ENCODE measurements at places on chromosomes 7 and 10. TPM values are rescaled to one million over a fixed set of nuclear protein-coding genes. Genes with fewer than 3 reads are reported as not detected.

DNA sequence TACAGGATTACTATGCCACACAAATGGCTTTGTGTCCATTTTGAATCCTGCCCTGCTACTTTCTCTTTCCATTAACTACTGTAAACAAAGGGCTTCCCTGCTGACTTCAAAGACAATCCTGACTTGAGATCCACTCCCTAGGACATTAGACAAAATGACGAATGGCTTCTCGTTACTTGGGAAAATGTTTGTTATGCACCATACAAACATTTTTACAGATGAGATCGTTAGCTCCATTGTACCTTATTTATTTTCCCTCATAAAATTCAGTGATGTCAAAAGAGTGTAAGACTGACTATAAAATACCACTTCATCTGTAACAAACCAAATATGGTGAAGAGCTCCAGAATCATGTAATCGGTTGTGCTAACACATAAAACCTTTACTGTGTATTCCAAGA is 121.8 kb downstream of the CD36 start:
- DNase-seq: no peak

DNA sequence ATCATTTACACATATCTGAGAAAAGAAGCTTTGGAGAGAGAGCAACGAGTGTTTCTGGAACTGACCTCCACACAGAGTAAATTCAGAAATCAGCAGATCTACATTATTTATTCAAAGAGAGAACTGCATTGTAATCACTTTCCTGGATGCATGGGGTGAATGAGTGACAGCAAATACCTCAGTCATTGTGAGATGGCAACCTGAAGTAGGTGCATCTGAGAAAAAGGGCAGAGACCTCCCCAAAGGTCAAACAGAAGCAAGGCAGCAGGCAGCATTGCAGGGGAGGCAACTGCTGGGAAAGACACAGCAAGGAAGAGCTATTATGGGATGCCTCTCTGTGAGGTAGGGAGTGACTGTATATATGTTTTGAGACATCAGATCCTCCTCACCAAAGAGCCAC is 26.5 kb upstream of the SMIM30 start:
- DNase-seq: no peak

DNA sequence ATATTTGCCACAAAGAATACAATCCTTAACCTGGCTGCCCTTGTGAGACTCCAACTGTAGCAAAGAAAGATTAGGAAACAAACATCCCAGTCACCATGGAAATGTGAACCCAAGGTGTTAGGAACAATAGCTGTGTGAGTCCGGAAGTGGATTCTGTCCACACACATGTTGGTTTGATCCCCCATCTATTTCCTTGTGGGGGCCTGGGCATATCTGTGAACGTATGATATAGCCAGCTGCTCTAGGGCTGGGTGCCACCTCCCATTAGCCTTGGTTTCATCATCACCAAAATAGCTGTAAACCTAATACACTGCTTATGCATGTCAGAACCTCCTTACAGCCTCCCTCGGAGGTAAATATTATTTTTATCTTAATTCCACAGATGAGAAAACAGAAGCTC is 26.4 kb downstream of the GRK5 start:
- DNase-seq: no peak

DNA sequence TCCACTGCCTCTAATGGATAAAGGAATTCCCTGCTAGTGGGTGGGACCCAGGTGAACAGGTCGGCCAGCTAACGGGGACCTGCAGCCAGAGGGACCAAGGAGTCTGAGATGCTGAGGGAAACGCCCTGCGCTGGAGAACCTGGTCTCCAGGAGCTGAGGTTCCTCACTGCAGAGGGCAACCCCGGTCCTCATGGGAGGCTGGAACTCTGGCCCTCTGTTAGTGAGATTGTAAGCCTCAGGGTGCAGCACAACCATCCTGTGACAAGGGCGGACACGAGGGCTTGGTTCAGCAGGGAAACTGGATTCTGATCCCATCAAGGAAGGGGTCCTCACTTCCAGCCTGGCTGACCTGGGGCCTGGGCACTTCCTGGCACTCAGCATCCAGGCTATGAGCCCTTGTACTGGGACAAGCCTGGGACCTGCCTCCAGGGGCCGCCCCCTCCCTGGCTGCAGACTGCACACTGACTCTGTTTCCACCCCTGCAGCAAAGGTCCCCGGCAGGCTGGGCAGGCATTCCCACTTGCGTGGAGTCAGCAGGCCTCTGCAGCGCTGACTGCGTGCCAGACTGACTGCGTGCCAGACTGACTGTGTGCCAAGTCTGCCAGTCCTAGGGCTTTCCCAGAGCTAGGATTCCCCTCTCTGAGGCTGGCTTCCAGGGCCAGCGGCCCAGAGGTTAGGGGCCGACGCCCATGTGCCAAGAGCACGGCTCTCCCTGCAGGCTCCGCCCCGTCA is 143.2 kb downstream of the MAPK8 start:
- peak; percentile 57 for DNase-seq

DNA sequence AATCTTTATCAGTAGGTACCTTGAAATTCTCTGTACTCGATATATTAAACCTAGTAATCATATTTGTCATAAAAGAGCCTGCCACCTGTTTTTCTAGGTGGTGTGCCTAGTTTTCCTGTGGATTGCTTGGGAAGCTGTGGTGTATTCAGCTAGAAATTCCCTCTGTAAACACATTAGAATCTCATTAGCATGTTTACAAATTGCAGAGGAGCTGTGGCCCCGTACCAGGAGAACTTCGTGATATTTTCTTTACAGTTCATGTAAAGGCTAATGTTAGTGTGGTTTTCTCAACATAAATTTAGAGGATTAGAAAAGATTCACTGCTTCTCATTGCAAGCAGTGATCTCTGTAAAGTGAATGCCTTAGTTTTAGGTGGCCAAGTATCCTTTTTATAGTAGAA is 144.7 kb downstream of the CCSER2 start:
- no peak for DNase-seq

DNA sequence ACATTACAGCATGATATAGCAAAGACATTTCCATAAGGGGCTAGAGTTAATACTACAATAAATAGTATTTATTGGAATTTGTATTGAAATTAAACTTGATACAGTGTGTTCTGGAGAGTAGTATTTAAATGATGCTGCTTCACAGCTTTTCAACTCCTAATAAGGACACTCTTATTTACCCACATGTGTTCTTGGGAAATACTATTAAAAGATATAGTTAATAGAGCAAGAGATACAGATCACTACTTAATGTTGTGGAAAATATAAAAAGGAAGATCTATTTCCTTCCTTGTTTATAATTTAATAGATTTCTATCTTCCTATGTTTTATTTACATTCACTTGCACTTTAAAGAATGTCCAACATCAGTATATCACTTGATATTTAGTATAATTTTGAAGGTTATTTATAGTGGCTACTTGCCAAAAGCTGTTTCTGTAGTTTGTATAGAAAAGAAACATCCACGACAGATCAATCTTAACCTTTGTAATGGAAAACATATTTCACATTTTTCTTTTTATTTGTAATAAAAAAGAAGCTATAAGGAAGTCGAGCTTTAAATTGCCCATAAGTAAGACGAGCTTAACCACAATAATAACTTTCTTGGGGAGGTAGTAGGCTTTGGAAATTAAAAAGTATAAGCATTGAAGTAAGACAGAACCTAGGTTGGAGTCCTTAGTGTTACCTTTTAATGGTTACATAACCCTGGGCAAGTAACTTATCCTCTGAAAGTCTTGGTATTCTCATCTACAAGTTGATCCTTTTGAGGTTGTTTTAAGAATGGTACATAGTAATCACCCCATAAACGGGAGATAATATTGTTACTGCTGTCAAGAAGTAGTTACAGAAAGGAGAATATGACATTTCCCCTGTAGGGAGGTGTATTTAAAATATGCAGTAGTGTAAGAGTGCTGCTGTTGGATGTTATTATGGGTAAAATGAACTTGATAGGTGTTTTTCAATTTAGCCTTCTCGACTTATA is 32.8 kb downstream of the CPED1 start:
- DNase-seq: no peak

DNA sequence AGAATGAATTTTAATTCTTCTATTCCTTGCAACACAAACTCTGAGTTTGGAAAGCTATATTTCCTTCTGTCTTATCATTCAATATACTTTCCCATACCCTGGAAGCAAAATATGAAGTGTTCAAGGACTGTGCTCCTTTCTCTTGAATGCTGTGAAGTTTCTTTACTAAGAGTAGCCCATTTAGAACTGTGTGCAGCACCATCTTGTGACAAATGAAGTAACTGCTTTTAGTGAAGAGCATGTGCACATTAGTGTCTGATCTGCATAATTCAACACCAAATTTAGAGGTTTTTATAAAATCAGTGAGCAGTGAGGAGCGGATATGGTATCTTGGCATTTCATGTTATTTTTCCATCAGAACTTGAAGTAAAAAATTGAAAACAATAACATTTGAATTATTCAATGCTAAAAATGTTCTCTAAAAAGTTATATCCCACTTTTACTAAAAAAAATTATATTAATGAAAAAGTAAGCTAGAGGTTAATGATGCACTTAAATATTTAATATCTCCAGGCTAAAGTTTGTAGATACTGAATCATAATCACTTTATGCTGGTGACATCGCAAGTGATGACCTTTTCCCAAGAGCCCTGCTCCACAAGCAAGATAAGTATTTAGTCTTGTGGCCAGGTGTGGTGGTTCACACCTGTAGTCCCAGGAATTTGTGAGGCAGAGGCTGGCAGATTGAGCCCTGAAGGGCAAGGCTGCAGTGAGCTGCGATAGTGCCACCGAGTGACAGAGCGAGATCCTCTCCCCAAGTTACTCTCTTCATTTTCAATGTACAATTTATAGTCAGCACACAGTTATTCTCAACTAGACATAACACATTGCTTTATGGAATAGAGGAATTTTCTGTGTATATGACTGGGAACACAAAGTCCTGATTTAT is 108.8 kb upstream of the PCLO start:
- no peak for DNase-seq

DNA sequence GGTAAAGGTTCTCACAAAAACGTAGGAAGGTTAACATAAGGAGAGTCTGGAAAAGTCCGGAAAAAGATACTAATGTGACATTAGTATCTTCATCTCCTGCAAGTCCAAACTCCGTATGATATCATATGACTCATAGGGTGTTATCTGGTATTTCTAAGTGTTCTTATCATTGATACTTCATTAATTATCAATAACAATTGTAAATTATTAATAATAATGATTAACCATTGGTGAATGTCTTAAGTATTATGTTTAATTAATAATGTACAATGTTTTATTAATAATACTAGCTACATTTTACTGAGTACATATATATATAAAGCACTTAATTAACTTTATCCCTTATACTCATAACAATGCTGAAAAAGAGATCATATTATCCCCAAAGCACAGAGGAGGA is 402.4 kb downstream of the SEMA3D start:
- no peak for DNase-seq

GRCh38 chr10:7260412-7260900 is 150.4 kb downstream of the SFMBT2 start:
- no peak for DNase-seq

GRCh38 chr10:74474022-74474713 is 323.1 kb downstream of the ADK start:
- DNase-seq: no peak

- DNase-seq: peak; percentile 31
Measured at GRCh38 chr7:150854066-150855000, 2.0 kb downstream of the AOC1 start.

- DNase-seq: no peak
Measured at GRCh38 chr10:112226439-112227248, 43.1 kb upstream of the GPAM start.

DNA sequence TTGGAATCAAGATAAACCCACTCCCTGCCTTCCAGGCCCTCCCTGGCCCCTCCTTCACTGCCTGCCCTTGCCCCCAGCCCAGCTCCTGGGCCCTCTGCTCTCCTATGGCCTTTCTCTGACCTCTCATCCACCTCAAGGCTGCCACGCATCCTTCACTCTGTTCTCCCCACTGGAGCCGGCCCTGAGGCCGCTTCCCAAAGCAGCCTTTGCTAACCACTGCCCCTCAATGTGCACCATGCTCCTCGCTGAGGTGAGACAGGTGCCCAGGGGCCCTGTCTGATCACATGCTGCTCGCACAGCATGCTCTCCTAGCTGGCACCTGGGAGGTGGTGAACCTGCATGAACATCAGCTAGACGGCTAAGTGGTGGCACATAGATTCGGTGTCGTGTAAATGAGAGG is 138.5 kb upstream of the RET start:
- peak; percentile 37 for DNase-seq

GRCh38 chr10:88333248-88333630 is 249.9 kb downstream of the RNLS start:
- DNase-seq: no peak

DNA sequence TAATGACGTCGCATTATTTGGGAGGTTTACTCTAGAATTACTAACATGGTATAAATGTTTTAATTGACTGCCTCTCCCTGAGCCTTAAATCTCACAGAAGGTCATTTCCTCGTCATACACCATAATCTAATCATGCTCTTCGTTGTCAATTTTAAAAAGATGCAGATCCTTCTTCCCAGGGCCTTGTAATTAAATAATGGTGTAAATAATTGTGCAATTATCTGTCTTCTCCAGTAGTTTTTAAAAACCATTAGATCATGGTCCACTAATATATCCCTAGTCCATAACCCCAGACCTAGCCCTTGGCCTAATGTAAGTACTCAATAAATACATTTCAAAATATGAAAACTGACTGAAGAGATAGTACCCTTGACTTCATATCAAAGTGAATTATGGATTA is 181.5 kb upstream of the GNAI1 start:
- no peak for DNase-seq

DNA sequence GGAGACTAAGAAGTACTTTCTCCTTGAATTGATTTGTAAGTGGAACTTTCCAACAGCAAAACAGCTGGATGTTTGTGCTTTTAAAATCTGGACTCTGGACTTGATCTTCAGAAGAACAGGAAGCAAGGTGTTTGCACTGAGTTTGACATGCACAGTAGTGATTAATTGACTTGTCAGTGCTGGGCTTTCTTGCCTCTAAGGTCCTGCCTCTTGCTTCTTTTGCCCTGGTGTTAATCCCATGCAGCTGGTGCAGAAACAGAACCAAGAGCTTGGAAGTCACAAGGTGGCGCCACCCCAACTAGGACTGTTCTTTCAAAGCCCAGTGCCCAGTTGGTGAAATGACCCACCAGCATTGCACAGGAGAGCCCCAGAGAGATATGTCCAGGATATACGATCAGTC is 66.8 kb upstream of the SEPHS1 start:
- DNase-seq: no peak

DNA sequence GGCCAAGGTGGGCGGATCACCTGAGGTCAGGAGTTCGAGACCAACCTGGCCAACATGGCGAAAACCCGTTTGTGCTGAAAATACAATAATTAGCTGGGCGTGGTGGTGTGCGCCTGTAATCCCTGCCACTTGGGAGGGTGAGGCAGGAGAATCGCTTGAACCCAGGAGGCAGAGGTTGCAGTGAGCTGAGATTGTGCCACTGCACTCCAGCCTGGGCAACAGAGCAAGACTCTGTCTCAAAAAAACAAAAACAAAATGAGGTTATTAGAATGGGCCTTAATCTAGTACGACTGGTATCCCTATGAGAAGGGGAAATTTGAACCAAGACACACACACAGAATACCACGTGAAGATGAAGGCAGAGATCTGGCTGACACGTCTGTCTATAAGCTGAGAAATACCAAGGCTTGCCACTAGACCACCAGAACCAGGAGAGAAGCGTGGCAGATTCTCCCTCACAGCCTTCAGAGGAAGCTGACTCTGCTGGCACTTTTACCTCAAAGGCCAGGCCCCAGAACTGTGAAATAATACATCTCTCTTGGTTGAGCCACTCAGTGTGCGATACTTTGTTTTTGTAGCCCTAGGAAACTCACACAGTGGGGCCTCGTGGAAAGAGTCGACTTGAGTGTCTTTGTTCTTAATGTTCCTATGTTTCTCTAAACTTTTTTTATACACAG is 59.6 kb downstream of the TMEM209 start:
- DNase-seq: no peak

The H2BK1 gene
- total RNA-seq: not detected

The LRMDA gene
- 16.6 TPM for total RNA-seq

The IL15RA gene
- total RNA-seq: 9.6 TPM

The DOCK1 gene
- total RNA-seq: 99.7 TPM

The CTBP2 gene
- 46.9 TPM for total RNA-seq

The EIF5AL1 gene
- 0.09 TPM for total RNA-seq

Data from sciatic nerve (tissue), 2 donors.